Bronchial epithelial cell (primary cell): ENCODE measurements at places on chromosomes 5 and 9.

- DNase-seq: no peak
Observed at GRCh38 chr9:32873553-32873952, 90.2 kb downstream of the TMEM215 start.

- no peak for DNase-seq
Observed at GRCh38 chr9:20065796-20066700, 277.2 kb upstream of the SLC24A2 start.

GRCh38 chr9:35615981-35616680 lies 2.1 kb downstream of the CD72 start:
- no peak for DNase-seq

DNA sequence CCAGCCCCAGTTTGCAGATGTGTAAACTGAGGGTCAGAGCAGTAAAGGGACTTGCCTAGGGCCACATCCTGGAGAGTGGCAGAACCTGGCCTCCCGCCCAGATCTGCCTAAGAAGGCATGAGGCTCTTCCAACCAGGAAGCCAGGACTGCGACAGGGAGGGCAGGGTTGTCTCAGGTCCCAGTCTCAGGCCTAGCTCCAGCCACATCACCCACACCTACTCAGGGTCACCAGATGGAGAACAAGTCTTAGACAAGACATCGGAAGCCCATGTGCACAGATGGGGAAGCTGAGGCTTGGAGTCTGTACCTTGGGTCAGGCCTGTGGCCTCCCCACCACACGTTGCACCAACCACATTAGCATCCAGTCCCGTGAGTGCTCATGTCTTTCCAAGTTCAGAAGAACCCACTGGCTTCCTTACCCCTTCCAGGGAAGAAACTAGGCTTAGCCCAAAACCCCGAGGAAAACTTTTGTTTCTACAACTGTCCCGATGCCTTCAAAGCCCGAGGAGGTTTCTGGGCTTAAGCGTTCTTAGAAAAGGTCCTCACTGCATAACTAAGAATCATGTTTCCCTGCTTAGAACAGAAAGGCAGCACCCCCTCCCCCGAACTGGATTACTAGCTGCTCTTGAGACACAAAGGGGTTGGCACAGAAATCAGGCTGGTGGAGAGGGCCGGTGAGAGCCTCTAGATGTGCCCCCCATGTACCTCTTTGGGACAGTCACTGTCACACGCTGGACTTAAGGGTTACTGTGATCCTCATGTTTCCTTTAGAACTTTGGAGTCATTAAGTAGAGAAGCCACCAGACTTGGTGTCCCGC lies 2.2 kb downstream of the FAM78A start:
- no peak for DNase-seq

- no peak for DNase-seq
Observed at GRCh38 chr5:11121885-11122284, 360.9 kb upstream of the DAP start.

- DNase-seq: no peak
Observed at GRCh38 chr9:93945400-93946337, 9.5 kb downstream of the BARX1 start.

- DNase-seq: no peak
Observed at GRCh38 chr5:179975713-179976134, 68.0 kb upstream of the TBC1D9B start.

GRCh38 chr9:125700791-125701190 lies 6.2 kb downstream of the MAPKAP1 start:
- peak; percentile 38 for DNase-seq

GRCh38 chr9:16215353-16215680 lies 655.2 kb downstream of the BNC2 start:
- DNase-seq: no peak

DNA sequence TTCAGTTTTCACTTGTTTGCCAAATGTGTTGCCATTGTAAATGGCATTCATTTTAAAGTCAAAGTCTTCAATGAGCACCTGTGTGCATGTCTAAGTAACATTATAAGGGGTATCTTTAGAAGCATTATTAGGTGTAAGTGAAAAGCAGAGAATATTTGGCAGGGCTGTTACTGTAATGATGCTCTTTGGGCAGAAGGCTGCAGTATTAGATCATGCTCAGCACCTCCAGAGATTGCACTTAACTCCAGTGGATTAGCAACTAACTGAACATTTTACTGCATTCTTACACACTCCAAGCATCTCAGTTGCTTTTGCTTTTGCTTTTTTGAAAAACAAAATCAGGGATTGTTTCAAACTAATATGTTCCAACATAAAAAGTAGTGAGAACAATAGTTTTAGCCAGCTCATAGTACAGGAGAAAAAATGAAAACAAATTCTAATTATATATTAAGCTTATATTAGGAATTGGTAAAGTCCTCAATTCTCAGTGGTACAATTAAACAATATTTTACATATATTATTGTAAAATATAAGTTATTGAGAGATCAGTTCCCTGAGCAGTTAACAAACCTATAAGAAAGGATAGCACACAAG lies 1740.9 kb upstream of the CDH9 start:
- peak; percentile 4 for DNase-seq

- peak; percentile 33 for DNase-seq
Observed at GRCh38 chr9:129597355-129598088, 23.4 kb downstream of the C9orf50 start.

GRCh38 chr9:126578029-126578428 lies 35.7 kb upstream of the LMX1B start:
- DNase-seq: no peak

GRCh38 chr9:107992271-107992670 lies 502.7 kb upstream of the KLF4 start:
- no peak for DNase-seq

DNA sequence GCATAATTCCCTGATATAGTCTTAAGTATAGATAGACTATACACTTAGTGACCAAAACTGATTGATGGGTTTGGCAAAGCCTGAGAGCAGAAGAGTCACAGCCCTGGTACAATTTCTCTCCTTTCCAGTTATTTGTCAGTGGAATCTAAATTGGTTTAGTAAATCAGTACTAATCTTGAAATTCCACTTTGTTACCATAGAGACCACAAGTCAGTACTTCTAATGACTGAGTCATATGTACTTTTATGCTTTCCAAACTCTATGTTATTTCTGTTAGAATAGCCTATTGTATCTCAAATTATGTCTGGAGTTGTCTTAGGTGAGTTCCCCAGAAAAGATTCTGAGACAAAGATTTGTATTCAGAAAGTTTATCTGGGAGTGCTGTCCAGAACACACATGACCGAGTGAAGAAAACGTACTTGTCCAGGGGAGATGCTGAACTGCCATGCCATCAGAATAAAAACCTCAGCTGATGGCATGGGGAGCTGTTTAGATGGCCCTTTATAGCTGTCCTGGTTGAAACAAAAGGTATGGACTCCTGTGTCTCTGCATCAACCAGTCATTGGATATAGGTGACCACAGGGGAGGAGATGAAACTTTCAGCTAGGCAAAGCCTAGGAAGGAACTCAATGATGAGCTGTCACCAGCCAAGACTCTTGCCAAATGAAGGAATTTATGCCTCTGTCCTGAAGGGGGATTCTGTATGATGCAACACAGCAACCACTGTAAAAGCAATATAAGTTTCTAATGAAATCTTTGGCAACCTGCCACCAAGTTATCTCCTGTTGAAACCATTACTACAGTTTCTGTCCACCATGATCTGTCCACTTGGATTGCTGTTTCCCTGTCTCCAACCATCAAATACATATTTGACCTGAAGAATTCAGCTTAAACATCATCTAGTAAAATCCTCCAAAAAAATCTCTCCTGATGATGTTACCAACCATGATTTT lies 18.0 kb upstream of the SMC2 start:
- DNase-seq: peak; percentile 61

DNA sequence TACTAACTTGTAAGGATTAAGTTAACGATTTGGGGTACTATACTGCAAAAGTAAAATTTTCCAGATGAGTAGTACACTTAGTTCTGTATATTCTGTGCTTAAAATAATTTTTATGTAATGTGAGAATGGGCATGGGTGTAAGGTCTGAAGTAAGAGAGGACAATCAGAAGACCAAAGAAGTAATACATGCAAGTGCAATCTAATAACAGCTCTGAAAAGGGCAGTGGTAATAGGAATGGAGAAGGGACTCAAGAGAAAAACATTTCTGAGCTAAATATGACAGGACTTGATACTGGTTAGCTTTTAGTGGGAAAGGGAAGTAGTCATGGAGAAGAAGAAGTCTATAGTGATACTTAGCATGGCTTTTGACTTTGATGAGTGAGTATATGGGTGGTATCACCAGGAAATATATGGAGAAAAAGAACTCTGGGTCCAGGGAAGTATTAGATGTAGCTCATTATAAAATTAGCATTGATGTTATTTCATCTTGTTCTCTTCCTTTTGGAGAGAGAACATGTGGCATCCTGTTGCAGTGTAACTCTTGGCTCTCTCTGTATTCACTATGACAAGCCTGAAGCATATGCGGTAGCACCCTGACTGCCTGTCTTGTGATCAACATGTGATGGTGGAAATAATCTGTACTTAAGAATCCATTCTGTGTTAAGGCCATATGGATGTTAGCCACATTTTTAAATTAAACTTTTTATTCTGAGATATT lies 60.5 kb downstream of the ERCC6L2 start:
- no peak for DNase-seq

GRCh38 chr5:157665467-157666070 lies 5.8 kb upstream of the C5orf52 start:
- peak; percentile 87 for DNase-seq

GRCh38 chr5:64773533-64773932 lies 4.8 kb downstream of the CWC27 start:
- no peak for DNase-seq

DNA sequence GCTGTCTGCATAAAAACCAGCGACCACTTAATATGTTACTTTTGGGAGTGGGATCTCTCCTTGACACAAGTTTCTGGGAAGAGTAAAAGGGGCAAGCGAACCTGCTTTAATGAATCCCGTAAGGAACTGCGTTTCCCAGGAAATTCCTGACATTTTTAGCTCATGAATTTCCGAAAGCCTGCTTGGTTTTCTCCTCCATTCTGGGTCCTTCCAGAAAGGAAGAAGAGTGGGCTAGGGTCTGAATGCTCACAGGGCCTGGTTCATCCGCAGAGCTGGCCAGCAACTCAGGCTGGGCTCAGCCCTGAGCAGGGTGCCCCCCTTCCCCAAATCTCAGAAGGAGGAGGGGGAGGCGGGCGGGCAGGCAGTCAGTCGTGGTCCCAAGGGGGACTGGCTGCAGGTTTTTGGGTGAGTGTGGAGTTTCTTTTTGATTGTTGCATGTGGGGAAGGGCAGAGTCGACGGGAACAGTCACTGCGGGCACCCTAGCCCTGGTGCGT lies 1.2 kb upstream of the PURA start:
- DNase-seq: no peak

- DNase-seq: peak; percentile 95
Observed at GRCh38 chr5:153562189-153562588, 71.7 kb downstream of the GRIA1 start.

DNA sequence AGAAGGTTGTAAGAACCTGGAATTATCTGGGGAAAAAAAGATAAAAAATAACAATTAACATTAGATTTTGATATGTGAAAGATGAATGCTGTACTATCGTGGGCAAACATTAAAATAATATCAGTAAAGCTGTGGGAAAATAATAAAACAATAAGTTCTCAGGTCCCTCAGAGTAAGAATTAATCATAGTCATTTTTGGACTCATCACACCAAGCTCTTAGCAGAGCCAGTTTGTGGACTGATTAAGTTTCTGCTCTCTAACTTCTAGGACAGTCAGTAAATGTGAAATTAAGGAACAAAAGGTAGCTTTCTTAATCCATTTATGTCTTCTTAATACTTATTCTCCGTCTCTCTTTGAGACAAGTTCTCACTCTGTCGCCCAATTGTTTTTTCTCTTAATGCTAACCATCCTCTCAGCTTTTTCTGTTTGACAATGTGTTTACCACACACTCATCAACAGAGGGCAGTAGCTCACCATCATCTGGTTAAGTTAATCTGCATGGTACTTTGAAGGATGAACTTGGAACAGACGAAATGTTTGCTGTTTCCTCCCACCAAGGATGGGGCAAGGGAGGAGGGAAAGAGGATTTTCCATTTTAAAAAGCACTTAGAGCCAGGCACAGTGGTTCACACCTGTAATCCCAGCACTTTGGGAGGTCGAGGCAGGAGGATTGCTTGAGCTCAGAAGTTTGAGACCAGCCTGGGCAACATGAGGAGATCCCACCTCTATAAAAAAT lies 5.3 kb upstream of the ACO1 start:
- peak; percentile 71 for DNase-seq

DNA sequence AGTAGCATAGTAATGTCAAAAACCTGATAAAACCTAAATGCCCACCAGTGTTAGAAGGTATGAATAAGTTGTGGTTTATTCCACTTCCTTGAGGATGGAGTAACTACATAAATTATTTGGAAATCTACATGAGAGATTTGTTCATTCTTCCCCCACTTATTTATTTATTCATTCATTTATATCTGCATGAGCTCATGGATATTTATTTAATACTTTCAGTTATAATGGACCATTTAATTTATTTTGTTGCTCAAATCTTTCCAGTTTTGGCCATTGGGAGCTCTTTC lies 223.8 kb upstream of the S1PR3 start:
- DNase-seq: peak; percentile 68

DNA sequence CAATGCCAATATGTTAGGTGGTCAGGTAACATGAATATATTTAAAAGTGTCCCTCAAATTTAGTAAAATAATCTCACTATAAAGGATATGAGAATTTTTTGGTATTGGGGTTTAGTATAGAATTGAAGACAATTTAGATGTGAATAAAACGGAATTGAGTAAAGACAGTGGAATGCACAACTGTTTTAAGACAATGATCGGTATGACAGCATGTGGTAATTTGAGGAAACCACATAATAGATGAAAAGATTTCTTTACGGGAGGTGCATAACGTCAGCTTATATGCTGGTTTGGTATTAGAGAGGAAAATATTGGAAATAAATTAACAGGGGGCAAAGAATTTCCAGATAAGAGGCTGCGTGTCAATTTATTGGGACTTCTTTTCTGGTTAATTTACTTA lies 1043.2 kb downstream of the CDH18 start:
- DNase-seq: no peak

DNA sequence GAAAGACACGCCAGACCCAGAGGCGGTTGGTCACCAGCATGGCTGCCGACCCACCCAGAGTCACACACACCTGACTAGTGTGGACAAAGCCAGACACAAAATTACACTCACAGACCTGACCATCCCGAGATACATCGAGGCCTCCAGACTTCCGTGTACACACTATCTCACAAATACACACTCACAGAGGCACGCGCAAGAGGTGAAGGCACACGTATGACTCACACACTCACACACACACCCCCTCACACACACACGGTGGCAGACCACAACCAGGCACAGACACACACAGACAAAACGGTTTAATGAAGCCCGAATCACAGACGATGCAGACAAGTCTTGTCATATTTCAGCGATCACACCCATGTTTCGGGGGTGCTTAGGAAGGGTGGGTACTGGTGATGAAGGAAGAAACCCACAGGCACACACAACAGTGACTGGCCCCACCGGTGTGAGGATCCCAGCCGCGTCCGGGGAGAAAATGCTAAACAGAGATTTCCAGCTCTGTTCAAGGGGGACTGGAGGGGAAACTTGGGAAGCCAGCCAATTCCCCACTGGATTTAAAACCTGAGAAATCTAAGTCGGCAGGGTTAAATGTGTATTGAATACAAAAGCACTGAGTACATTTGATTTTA lies 51.3 kb downstream of the CRB2 start:
- DNase-seq: no peak
